ENCODE measurements at places on chromosomes 3 and 15.
A peak's percentile ranks its signal among the peaks of the same experiment; 100 is the strongest.

DNA sequence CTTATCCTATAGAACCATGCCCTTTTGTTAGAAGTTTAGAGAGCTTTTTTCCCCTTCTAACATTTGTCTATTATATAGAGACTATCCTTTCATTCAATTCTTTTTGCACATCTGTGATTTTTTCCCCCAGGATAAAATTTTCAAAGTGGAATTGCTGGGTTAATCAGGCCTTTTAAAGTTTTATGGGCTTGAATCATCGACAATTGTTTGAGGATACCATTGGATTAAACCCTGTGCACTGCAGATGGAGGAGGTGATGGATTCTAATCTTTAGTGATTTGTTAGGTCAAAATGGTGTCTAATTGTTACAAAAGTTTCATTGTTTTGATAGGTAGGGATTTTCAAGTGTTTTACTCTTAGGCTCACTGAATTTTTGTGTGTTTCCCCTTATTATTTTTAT, 463.7 kb upstream of the CFAP20DC start:
- DNase-seq, result no peak

DNA sequence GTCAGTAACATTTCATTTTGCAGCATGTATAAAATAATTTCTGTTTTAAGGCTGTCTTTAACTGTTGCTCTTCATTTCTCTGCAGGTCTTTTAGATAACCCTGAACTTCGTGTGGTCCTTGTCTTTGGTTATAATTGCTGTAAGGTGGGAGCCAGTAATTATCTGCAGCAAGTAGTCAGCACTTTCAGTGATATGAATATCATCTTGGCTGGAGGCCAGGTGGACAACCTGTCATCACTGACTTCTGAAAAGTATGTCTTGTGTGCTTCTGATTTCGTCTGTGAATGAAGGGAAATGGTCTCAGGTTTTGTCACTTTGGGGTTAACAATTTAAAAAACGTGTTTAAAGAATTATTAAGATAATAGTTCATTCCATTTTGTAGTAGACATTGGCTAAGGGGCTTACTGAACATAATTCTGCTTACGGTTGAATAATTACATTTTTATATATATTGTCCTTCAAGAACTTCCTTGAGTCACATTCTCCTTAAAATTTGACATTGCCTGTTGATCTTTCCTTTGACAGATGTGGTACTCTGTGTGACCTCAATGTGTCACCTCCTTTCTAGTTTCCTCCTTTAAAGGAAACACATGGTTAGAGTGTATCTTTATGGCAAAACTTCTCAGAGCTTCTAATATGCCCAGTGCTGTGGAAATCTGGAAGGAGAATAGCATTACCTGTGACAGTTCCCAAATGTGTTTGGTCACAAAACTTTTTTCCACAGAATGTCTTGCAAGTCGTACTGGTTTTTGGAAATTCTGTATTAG, 26.3 kb downstream of the FBXO22 start:
- peak; percentile 22 for DNase-seq

DNA sequence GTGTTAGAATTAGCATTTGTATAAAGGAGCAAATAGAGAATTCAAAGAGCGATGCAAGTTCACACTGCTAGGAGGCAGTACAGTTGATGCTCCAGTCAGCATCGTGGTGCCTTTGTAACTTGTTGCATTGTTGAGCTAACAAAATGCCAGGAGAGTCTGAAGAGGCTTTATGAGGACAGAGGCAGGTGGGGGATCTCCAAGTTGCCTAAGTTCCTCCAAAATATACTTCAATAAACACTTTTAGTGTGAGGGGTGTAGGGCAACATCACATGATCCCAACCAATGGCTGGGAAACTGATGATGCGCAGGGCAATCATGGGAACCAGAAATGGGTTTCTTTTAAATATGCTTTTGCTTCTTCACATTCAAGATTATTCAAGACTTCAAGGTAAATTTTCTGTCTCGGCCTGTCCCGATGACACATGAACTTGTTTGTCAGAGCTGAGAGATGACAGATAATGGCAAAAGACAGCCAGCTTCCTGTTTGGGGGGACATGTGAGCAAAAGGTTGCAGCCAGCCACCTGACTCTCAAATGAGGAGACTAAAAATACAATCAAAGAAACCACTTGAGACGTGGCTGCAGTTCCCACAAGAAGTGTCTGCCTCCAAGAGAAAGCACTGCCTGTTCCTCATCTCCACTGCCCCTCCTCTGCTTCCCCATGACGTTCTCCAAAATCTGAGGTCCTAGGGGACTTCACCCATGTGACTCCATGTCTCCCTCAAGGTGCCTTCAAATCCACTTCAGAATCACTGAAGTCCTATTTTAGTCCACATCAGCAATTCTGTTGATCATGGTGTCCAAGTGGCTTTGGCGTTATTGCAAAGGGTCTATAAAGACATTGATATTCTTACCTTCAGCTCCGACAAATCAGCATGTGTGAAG, 39.3 kb downstream of the KLHL6 start:
- peak; percentile 33 for DNase-seq

DNA sequence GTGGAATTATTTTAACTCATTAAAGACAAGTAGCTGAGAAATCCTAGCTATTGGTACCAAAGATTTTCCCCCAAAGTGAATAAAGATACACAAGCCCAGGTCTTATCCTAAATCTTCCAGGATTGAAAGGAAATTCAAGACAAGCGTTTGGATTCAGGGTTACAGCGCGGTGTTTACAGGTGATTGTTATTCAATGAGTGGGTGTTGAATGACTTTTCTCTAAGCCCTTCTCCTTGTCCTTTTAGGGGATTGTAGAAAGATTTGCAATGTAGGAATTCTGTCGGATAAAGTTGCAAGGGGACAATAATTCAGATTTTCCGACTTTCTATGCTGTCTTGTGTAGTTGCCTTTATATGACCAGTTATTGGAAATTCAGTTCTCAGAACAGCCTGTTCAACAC, 57.2 kb downstream of the USP13 start:
- DNase-seq, result no peak

DNA sequence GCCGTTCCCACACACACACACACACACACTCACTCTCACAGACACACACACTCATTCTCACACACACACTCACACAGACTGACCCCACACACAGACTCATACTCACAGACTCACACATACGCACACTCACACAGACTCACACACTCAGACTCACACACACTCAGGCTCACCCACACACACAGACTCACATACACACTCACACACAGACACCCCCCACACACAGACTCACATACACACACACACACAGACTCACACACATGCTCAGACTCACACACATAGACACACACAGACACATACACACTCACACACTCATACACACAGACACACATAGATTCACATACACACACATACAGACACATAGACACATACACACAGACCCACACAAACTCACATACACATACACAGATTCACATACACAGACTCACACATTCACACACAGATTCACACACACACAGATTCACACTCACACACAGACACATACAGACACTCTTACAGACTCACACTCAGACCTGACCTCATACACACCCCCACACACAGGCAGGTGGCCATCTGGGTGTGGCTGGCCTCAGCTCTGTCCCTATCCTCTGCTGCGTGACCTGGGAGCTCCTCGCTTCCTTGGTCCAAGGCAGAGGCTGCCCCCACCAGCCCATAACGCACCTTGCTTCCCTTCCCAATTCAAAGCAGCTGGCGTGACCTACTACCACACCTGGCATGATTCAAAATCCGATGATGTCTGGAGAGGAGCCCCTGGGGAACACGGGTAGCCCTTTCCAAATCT, 1.9 kb downstream of the C3orf22 start:
- DNase-seq, result no peak

Data from MV-4-11 (cell line).